ENCODE measurements at places on chromosomes 4 and X.

DNA sequence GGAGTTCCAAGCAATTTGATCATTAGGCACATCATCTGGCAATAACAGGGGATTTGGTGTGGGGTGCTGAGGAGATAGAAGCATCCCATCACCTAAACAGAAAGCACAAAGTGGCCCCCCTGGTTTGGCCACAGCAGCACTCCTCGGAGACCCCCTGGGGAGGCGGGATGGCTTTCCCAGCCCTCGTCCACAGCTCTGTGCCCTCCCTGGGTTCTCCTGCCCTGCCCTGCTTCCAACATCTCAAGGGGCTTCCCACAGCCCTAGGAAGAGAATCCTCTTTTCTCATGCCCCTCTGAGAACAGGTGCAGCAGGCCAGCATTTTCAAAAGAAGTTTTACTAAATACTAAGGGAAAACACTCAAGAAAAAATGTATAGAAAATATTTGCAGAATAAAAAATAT is 12.8 kb downstream of the ATP5ME start:
- no peak for DNase-seq

- DNase-seq: no peak
These were observed 23.1 kb upstream of the BMP3 start for GRCh38 chr4:81007417-81007816.

GRCh38 chrX:10797466-10797865 is 177.1 kb upstream of the MID1 start:
- peak; percentile 8 for DNase-seq

- DNase-seq: no peak
These were observed 2.5 kb downstream of the TIMP1 start for GRCh38 chrX:47584714-47585113.

GRCh38 chr4:56731857-56732256 is 50.8 kb upstream of the HOPX start:
- DNase-seq: no peak

DNA sequence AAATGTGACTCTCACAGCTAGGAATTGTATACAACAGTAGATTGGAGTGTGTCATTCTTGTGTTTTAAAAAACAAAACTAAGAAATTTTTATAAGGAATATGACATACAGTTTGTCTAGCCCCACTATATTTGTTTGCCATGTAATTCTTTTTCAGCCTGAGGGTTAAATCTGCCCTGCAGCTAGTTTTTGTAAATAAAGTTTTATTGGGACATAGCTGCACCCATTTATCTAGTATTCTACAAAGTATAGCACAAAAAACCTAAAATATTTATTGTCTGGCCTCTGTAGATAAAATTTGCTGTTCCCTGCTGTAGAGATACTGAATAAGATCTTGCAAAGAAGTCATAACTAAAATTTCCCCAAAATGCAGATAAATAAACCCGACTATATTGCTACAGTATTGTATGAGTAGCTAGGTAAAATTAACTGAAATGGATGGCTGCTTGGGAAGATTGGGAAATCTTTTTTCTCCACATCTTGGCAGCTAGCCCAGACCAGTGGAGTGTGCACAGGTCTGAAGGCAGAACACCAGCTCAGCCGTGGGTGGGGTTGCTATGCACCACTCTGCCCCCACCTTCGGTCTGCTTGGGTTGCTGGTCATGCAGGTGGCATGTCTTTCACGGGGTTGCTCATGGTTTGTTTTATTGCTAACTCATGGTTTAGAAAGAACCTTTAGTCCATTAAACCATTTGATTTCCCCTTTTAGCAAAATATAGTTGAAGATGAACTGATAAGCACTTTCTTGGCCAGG is 127.9 kb downstream of the KLHL8 start:
- DNase-seq: peak; percentile 63

- DNase-seq: no peak
These were observed 158.7 kb downstream of the DCHS2 start for GRCh38 chr4:154332681-154333421.

GRCh38 chrX:28850955-28851354 is 263.7 kb downstream of the IL1RAPL1 start:
- DNase-seq: no peak

- no peak for DNase-seq
These were observed 83.4 kb downstream of the KIT start for GRCh38 chr4:54741202-54741601.

DNA sequence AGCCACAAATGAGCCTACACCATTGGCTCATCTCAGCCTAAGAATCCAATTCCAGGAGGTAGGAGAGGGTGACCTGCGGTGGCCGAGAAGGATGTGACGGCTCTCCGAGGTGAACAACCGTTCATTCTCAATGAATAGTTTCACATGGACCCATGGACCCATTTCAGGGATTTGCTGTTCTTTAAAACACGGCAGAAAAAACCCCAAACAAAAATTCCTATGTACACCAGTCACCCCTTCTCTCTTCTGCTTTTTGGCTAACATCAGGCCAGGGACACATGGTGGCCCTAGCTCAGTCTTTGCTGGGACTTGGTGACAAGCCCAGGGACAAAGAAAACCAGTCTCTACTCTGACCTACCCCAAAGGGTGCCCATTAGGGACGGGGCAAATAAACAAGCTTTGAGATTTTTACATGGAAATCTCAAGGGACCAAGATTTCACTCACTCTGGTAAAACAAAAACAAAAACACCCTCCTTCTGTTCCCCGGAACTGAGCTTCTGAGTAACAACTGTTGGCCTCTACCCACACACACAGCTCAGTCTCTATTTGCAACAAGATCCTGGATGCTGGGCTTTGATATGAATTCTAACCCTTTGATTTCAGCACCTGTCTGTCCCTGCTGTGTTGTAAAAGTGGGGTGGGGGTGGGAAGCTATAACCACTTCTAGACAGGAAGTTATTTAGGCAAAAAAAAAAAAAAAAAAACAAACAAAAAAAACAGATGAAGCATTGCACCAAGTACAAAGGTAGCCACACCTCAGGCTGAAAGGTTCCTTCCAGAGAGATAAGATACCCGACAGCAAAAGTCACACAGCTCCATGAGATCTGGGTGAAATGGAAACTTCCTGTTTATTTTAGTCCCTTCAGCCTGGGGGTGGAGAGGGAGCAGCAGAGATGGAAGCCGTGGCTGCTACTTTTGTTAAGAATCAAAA is 49.0 kb downstream of the DDX3X start:
- DNase-seq: no peak

GRCh38 chrX:22404297-22404696 is 131.6 kb downstream of the CBLL2 start:
- no peak for DNase-seq

- DNase-seq: no peak
These were observed 567.7 kb downstream of the KCNIP4 start for GRCh38 chr4:21380861-21381260.

DNA sequence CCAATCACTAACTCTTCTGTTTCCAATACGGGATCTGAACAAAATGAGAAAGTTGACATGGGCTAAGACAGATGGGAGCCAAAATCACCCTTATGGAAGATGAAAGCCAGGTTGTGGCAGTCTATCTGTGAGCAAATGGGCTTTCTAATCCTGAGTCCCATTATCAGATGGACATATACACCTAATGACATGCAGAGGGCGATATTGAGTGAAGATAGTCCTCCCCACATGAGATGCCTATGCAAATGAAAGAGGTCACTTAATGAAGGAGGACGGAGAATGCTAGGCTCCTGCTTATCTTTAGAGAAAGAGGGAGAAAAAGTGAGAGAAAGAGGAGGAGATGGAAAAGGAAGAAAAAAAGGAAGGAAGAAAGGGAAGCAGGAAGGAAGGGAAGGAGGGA is 547.5 kb downstream of the NLGN4X start:
- no peak for DNase-seq

DNA sequence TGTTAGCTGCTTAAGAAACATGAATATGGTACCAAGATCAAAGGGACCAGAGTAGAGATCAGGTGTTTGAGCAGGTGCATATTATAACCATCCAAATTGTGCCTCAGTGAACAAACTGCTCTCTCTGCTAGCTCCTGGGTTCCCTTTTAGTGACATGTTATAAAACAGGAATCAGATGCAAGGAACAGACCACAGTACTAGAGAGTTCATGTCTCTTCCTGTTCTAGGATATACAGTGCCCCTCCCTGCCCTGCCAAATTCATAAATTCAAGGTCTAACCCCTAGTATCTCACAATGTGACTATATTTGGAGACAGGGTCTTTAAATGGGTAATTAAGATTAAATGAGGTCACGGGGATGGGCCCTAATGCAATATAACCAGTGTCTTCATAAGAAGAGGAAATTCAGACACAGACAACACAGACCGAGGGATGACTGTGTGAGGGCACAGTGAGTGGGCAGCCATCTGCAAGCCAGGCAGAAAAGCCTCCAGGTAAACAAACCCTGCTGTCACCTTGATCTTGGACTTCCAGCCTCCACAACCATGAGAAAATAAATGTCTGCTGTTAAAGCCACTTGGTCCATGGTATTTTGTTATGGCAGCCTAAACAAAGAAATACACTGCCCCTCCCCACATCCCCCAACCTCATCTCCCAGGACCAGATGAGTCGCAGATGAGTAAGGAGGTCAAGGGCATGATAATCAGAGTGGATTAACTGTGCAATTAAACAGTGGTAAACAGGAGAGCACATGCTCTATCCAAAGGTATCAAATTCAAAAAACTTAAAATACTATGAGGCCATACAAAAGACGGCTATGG is 82.5 kb downstream of the RBM47 start:
- DNase-seq: no peak

GRCh38 chr4:55491486-55491885 is 55.2 kb downstream of the CLOCK start:
- DNase-seq: no peak

GRCh38 chrX:82218361-82218760 is 1016.5 kb downstream of the SH3BGRL start:
- no peak for DNase-seq

GRCh38 chr4:55517526-55518229 is 29.0 kb downstream of the CLOCK start:
- DNase-seq: no peak

DNA sequence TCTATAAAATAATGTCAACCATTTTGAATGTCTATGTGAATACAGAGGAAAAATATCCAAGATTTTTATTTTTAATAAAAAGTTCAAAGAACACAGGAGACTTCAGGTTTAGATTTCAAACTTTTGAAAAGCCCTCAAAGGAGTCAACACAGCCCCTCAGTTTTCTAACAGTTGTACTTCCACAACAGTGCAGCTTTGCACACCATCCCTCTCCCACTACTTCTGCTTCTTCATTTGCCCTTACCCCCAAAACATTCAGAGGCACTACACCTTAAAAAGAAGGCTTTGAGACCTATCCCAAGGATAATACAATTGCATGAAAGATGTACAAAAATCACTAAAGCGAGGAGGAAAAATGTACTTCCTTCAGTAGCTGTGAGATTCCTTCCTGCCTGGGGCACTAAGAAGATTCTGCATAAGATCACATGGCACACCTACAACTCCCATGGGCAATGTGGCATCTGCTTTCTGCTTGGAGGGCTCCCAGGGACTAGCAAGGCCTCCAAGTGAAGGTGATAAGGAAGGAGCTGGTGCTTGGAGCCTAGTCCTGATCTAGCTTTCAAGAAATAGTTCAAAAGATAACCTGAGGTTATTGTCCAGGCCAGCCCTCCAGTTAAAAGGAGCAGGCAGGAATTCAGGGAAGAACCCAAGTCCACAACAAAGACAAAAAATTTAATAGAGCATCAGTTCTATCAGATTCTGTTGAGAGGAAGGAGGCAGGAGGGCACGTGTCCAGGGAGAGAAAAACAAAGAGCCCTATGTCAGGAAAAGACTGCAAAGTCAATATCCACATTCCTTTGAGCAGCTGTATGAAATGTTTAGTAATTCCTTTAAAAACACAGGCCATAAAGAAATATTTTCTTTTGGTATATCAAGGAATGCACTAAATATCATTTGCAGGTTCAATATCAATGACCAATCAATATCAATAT is 19.1 kb downstream of the ARAP2 start:
- no peak for DNase-seq

GRCh38 chr4:116926631-116927295 is 158.6 kb downstream of the TRAM1L1 start:
- no peak for DNase-seq

DNA sequence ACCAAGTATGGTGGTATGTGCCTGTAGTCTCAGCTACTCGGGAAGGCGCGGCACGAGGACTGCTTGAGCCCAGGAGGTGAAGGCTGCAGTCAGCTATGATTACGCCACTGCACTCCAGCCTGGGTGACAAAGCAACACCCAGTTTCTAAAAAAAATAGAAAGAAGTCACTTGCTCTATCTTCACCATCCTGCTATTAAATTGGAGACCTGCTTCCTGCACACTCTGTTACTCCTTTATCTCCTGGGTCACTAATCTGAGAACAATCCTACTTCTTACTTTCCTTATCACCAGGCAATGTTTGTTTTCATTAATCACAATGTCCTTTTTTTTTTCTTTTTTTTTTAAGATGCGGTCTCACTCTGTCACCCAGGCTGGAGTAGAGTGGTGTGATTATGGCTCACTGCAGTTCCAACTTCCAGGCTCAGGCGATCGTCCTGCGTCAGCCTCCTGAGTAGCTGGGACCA is 16.2 kb downstream of the PRKX start:
- no peak for DNase-seq

- DNase-seq: no peak
These were observed 2.7 kb upstream of the NKX6-1 start for GRCh38 chr4:84501721-84502267.

DNA sequence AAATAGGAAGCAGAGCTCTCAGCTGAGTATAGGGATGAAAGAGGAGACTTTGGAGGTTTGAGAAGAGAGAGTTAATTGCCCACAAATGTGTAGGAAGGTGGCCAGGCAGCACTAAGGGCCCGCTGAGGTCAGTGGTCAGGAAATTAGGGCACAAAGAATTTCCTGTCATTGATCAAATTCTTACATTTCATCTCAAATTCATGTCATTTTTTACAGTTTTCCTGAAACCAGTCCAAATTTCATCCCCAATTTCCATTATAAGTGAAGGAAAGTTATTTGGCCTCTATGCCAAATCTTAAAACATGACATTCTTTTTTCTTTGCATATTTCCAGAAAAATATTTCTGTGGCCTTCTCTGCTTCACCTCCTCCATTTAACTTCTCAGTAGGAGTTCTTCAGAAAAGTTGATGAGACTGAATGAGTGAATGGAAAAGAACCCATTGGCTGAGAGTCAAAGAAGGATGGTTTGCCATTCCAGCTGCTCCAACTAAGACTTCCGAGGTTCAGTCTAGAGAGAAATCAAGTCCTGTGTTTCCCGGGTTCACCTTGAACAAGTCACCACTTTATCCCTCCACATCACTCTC is 68.7 kb upstream of the SPRY1 start:
- no peak for DNase-seq

GRCh38 chrX:19195243-19195610 is 73.0 kb upstream of the ADGRG2 start:
- DNase-seq: no peak

- no peak for DNase-seq
These were observed 32.7 kb downstream of the ALPK1 start for GRCh38 chr4:112329672-112330375.

Data from AG04450 (cell line).